ENCODE measurements at places on chromosomes 1 and 21.
A peak's percentile ranks its signal among the peaks of the same experiment; 100 is the strongest.

- no peak for DNase-seq
Measured at GRCh38 chr1:100881687-100882086, 13.0 kb downstream of the EXTL2 start.

DNA sequence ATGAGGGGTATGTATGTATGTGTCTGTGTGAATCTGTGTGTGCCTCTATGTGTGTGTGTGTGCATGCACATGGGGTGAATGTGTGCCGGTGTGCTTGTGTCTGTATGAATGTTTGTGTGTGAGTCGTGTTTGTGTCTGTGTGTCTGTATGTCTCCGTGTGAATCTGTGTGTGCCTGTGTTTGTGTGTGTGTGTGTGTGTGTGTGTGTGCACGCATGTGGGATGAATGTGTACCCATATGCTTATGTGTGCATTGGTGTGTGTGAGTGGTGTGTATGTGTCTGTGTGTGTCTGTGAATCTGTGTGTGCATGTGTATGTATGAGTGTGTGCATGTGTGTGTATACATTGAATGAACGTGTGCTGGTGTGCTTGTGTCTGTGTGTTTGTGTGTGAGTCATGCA is 88.9 kb downstream of the MATN1 start:
- DNase-seq = no peak

- DNase-seq = no peak
Measured at GRCh38 chr1:200405264-200405663, 4.6 kb downstream of the ZNF281 start.

- DNase-seq = no peak
Measured at GRCh38 chr1:56719171-56719570, 74.1 kb downstream of the PRKAA2 start.

- peak; percentile 36 for DNase-seq
Measured at GRCh38 chr1:39214998-39215873, 10.7 kb downstream of the MACF1 start.

GRCh38 chr1:227270554-227270953 is 47.7 kb downstream of the CDC42BPA start:
- DNase-seq = no peak

- DNase-seq = no peak
Measured at GRCh38 chr1:228215663-228216116, 7.8 kb downstream of the OBSCN start.

DNA sequence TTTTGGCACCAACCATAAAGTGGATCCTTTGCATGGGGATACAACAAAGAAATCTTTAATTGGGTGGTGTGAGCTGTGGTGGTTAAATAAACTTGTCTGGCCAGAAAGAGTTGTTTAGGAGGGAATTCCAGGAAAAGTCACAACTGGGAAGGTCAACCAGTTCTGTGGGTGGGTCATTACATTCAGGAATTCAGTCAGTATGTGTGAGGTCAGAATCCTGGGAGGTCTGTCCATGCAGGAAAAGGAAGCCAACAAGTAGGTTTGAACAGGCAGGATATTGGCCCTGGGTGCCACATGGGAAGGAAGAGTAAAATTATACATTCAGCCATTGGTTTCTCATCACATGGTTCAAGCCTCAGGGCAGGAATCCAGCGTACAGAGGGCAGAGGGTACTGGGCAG is 162.3 kb upstream of the ADAMTS5 start:
- peak; percentile 23 for DNase-seq

GRCh38 chr21:34052171-34052570 is 21.2 kb upstream of the MRPS6 start:
- no peak for DNase-seq

DNA sequence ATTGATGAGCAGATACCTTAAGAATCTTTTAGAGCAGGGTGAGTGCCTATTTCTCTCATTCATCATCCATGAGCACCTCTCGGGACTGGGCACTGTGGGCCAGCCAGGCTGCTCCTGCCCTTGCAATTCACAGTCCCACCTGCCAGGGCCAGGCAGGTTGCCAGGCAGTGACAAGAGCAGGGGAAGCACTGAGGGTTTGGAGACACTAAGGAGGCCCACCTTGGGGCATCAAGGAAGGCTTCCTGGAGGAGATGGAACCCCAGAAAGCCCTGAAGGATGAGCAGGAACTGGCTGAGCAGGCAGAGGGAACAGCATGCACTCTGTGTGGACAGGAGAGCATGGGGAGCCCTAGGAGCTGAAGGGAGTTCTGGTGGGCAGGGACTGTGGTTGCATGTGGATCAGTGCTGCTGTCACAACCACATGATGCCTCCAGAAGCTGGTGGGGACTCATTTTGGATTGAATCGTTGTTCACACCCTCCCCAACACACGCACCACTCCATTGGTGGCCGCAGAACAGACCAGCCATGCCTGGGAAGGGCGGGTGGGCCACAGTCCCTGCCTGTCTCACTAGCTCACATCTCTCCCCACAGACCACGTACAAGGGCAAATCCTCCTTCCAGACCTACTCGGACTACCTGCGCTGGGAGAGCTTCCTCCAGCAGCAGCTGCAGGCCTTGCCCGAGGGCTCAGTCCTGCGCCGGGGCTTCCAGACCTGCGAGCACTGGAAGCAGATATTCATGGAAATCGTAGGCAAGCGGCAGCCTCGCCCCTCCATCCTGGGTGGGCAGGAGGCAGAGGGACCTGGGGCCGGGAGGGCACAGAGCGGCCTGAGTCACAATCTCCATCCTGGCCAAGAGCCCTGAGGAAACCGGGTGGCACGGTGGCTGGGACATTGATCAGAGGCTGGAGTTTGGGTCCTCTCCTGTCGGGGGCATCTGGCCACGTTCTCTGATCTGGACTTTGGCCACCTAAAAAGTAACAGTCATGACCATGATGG is 55.1 kb downstream of the DISP3 start:
- DNase-seq = no peak

- DNase-seq = no peak
Measured at GRCh38 chr1:22241250-22241649, 98.4 kb upstream of the WNT4 start.

GRCh38 chr1:222021129-222021528 is 279.2 kb upstream of the DUSP10 start:
- peak; percentile 59 for DNase-seq

DNA sequence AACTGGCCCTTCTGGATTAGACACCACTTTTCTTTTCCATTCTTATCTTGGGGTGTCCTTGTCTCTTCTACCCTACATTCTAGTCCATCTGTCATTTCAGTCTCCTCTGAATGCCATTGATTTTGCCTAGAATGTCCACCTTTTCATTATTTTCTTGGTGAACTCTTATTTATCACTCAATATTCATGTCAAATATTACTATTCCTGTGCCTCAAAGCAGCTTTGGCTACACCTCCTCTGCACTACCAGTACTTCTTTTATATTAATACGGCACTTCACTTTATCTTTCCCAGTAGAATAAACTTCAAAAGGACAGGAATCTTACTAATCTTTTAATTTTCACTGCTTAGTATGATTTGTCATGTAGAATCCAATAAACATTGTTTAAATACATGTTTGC is 186.4 kb upstream of the DPYD start:
- no peak for DNase-seq

DNA sequence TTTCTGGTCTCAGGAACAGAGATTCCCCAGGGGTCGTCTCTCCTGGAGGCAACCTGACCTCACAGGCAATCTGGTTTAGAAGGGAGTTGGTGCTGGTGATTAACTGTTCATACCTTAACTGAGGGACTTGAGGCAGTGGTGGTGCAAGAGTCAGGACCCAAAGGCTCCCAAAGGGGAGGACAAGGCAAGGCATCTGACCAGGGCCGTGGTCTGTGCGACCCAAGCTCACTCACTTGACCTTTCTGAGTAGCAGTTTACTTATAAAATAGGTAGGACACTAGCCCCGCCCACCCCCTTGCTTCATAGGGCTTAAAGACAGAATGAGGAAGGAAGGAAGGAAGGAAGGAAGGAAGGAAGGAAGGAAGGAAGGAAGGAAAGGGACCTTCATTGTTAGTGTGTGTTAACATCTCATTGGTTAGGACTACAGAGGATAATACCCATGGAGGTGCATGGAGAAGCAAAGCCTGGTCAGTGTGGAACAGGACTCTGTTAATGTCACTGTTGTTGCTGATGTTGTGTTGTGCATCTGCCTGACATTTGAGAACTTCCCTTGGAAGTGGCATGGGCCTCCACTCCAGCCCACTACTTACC is 4.6 kb upstream of the KCNA2 start:
- DNase-seq = no peak

- DNase-seq = no peak
Measured at GRCh38 chr1:31980835-31981455, 32.7 kb upstream of the KHDRBS1 start.

DNA sequence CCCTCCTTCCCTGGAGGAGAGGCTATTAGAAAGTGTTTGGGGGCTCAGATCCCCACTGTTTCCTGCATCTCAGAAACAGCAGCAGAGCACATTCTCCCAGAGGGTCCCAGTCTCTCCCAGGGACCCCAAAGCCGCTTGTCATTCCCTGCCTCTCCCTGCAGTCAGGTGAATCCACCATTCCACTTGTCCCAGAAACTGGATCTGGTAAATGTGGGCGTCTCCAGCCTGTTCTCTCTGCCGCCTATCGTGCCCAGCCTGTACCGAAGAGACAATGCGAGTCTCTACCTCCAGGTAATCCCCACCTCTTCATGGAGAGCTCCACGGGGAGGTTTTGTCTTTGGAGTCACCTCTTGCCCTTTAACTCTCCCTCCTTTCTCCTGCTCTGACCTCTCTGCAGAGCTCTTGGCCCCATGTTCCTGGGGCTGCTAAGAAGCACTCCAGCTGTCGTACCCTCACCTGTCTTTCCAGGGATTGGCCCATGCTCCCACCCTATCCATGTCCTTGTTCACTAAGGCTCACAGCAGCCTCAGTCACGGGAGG is 26.9 kb downstream of the INAVA start:
- no peak for DNase-seq

- peak; percentile 45 for DNase-seq
Measured at GRCh38 chr1:194512957-194513356, 1326.5 kb upstream of the B3GALT2 start.

GRCh38 chr1:160577671-160578070 is 1.6 kb downstream of the CD84 start:
- no peak for DNase-seq

- peak; percentile 25 for DNase-seq
Measured at GRCh38 chr1:15254559-15254958, 7.5 kb downstream of the FHAD1 start.

- DNase-seq = no peak
Measured at GRCh38 chr1:54110996-54111395, 41.8 kb downstream of the CDCP2 start.

GRCh38 chr21:35342440-35342839 is 293.3 kb upstream of the RUNX1 start:
- no peak for DNase-seq

- DNase-seq = peak; percentile 32
Measured at GRCh38 chr1:210596641-210597040, 267.9 kb downstream of the HHAT start.

DNA sequence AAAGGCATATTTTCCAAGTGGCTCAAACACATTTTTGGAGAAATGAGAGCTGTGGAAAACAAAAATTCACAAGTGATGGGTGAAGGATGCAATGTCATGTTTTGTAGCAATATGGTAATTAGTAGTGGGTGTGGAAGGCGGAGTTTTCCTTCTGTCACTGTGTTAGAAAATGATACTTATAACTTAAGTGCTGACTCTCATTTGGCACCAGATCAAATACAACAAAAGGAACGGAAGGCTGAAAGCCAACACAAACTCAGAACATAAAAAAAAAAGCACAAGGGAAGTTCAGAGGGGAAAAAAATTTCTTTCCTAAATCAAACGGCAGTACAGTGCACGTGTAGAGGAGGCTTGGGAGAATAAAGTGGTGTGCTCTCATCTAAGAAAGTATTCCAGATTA is at the start of gene TNFSF18:
Gene TNFSF18, minus strand, starts transcription at position 77 of the 400 bp plus-strand sequence. Its CDS starts 45 bp downstream, at position 32.
- DNase-seq = no peak

GRCh38 chr1:245858722-245859492 is 648.2 kb downstream of the SMYD3 start:
- peak; percentile 70 for DNase-seq

DNA sequence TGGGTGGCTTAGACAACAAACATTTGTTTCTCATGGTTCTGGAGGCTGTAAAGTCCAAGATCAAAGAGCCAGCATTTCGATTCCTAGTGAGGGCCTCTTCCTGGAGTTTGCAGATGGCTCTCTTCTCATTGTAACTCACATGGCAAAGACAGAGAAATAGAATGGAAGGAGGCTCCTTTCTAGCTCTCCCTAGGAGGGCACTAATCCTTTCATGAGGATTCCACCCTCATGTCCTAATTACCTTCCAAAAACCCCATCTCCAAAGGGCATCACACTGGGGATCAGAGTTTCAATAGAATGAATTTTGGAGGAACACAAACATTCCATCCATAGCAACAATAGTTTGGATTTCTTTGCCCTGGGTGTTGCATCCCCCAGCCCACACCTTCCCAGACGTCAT is 247.3 kb downstream of the TTLL7 start:
- DNase-seq = no peak

- no peak for DNase-seq
Measured at GRCh38 chr1:22208268-22208972, 65.5 kb upstream of the WNT4 start.

DNA sequence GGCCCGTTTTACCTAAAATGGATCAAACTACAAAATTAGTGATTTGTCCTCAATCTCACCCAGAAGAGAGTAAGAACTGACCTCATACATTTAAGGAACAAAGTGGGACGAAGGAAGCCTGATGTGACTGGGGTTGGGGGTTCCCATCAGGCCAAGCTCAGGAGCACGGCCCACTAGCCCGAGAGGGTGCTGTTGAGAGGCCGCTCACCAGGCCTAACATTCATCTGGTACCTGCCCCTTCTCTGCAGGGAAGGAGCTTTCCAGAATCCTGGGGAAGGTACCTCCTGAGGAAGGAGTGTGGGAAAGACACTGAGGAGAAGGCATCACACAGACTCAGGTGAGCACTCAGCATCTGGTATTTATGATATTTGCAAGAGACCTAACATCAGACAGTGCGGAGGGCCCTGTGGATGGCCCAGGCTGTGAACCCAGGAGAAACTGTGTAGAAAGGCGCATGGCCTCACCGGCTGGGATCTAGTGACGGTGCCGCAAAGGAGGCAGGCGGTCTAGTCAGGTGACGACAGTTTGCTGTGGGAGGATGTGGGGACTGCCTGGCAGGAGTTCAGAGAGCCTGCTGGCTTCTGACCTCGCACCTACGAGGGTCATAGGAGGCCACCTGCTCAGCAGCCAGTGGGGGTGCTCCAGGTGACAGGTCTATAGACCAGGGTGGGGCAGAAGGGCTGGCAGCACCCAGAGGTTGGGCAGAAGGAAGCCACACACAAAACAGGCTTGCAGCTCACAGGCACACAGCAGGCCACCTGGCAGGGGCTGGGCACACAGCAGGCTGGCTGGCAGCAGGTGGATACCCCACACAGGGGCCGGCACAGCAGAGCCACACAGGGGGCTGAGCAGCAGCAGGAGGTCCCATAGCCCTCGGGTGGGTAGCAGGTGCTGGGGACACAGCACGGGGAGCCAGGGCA is 543 bp downstream of the KRTAP12-4 start:
- no peak for DNase-seq

DNA sequence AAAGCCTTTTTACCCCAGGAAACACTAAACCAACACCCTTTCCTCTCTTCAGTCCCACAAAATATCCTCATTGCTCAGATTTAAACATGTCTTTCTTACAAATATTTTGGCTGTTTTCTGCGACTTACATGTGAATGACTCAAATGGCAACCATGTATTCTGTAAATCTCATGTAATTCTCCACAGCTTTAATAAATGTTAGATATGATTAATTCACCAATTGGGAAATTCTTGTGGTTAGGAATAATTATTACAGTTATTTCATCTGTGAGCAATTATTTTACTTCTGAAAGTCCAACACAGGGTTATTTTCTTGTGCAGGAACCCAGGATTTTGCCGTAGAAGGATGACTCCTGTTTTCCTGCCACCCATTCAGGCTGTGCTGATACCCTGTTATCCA is 431.5 kb downstream of the LMO4 start:
- DNase-seq = peak; percentile 85

- DNase-seq = no peak
Measured at GRCh38 chr1:162660574-162660973, 28.3 kb downstream of the DDR2 start.
